ENCODE measurements at places on chromosomes 6 and 20.

DNA sequence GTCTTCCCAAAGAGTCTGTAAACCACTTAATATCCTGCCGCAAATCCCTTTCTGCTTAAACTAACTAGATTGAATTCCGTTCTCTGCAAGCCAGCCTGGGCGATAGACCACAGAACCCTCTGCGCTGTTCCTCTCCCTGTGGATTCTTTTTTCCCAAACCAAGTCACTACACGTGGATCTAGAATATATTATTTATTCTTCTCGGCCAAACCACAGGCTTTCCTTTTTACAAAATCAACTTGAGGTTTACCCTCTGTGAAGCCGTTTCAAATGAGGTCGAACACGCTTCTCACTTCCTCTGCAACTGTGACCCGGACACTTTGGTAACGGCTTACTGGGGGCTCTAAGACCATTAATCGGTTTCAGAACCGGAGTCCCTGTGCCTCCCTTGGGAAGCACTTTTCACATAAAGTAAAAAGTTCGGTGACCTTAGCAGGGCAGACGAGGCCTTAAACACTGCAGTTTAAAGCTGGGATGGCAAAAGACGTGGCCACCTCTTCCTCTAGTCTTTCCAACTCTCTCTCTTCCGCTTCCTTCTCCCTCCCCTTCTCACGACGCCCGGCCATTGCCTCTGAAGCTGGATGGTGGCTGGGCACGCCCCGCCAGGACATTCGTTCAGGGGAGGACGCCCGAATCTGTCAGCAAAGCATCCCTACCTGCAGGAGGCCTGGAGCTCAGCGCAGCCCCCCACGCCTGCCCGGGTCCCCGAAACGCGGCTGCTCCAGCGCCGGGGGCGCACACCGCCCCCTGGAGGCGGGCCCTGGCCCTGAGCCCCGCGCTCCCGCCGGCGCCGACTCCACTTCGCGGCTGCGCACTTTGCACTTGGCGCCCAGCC lies 55.0 kb upstream of the FOXC1 start:
- no peak for DNase-seq

GRCh38 chr6:147347882-147348575 lies 143.8 kb downstream of the STXBP5 start:
- DNase-seq: no peak

- no peak for DNase-seq
These were observed 184.2 kb downstream of the KHDC1L start for GRCh38 chr6:73041051-73041450.

DNA sequence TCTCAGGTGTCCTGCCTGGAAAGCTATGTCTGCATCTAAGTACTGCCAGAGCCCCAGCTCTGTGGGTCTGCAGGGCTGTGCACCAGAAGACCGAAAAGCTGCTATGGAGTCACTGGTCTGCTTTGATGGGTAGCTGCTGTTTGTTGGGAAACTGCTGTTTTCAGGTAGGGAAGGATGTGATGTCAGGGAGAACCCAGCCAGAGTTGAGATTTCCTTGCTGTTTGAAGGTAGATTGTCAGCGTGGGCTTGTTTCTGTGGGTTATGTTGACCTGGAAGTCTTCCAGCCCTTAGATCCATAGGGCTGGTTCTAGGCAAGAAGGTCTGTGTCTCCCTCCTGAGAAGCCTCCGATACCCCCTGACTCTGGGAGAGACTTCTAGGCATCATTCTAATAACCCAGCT lies 12.2 kb upstream of the SHLD1 start:
- DNase-seq: no peak

- no peak for DNase-seq
These were observed 295.6 kb upstream of the PLN start for GRCh38 chr6:118252474-118252873.

GRCh38 chr6:19024737-19025136 lies 637.6 kb downstream of the RNF144B start:
- no peak for DNase-seq

DNA sequence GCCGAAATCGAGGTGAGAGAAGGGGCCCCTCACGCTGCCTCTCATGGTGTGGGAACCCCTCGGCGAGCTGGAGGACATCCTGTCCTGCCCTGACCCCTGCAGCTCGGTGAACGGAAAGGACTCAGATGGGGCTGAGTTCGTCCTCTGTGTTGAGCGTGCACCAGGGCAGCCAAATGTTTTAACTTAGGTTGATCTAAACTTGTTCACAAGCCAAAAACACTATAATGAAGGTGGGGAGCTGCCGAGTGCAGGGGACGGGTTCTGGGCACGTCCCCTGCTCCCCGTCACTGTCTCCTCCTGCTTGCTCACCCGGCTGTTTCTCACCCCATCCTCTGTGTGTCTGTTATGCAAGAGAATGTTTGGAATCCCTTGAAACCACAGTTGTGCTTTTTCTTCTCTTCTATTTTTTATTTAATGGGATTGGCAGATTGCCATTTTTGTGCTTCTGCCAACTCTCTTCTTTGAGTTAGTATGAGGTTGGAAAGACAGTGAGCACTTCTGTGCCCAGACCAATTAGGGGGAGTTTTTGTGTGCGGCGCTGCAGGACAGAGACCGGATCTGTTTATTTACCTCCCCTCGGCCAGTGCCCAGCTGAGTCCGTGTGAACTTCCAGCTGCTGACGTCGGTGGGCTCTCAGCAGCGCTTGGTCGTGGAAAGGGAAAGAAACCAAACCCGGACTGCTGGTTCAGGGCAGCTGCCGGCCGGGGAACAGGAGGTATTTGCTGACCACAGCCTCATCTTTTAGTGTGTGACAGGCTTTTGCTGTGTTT lies 158.1 kb downstream of the DTNBP1 start:
- DNase-seq: peak; percentile 98

DNA sequence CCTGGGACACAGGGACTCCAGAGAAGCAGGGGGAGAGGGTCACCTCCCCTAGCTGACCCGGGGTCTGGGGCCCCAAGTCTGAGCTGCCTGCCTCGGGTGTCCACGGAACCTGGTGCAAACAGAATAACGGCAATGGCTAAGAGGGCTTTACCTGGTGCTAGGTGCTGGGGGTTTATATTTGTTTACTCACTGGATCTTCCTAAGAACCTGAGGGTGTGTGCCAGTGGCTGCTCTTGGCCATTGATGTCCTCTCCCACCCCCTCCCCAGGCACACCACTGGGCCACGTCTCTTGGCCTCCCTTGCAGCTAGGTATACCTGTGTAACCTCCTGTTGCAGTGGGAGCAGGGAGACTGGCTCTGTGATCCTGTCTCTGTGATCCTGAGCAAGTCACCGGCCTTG lies 157.9 kb upstream of the MLN start:
- no peak for DNase-seq

DNA sequence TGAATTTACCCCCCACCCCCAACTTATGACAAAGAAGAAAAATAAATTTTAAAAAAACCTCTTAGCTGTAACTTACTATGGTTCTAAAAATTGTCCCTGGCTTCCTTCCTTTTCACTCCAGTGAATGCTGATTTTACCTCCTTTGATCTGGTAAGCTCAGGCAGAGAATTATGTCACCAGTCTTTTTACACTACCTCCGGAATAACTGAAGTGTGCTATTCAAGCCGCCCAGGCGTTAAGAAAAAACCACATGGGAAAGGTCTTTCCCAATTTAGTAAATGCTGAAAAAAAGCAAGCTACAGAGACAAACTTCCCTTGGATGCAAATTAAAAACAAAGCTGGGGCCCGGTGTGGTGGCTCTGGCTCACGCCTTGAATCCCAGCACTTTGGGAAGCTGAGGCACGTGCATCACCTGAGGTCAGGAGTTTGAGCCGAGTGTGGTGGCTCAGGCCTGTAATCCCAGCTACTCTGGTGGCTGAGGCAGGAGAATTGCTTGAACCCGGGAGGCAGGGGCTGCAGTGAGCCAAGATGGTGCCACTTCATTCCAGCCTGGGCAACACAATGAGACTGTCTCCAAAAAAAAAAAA lies 12.4 kb downstream of the SNX5 start:
- no peak for DNase-seq

GRCh38 chr6:49326347-49326746 lies 136.7 kb downstream of the MMUT start:
- peak; percentile 41 for DNase-seq

- no peak for DNase-seq
These were observed 64.8 kb downstream of the CARMIL1 start for GRCh38 chr6:25343984-25344383.

DNA sequence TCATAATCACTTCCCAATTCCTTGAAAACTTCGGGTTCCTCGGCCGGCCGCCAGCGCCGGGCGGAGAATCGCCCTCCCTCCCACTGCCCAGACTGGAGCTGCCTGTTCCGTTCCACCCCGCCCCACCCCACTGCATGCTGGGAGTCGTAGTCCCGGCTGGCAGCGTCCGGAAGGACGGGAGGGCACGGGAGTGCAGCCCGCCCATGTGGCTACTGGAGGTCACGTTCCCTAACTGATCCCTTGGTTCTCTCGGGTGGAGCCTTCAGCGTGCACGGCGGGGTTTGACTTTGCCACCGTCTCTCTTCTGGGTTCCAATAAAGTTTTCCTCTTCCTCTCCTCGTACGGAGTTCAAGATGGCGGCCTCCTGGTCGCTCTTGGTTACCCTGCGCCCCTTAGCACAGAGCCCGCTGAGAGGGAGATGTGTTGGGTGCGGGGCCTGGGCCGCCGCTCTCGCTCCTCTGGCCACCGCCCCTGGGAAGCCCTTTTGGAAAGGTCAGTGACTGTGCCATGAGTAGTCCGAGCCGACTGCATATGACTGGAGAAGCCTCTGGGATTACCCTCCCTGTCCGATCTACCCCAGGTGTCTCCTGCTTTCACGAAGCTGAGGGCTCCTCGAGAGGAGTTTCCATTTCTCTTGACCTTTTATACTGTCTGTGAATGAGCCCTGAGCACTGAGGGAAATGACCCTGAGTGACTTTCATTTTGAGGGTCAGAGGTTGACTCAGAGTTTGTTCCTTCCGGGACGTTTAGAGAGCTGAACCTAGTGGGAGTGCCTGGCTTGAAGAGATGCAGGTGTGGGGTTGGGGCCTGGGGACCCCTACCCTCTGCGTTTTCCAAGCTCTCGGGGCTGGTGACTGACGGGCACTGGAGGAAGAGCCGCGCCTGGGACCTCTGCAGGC lies at the start of gene AFG1L:
AFG1L (plus strand) TSS at position 328 of the 899 bp plus-strand sequence; CDS start at position 354, 26 bp downstream.
- DNase-seq: peak; percentile 55

DNA sequence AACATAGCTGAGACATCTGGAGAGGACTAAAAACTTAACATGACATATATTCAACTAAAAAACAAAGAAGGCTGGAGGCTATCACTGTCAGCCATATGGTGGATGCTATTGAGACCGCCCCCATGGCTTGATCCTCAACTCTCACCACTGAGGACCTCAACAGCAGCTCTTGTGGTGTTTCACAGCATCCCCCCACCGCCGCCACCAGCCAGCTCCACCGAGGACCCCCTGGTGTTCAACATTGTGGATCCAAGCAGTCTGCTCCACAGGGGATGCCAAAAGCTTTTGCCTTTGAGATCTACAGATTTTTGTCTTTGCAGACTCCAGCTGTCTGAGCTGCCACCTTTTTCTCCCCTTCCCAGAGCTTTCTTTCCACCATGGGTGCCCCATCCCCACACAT lies 64.6 kb downstream of the NUS1 start:
- no peak for DNase-seq

DNA sequence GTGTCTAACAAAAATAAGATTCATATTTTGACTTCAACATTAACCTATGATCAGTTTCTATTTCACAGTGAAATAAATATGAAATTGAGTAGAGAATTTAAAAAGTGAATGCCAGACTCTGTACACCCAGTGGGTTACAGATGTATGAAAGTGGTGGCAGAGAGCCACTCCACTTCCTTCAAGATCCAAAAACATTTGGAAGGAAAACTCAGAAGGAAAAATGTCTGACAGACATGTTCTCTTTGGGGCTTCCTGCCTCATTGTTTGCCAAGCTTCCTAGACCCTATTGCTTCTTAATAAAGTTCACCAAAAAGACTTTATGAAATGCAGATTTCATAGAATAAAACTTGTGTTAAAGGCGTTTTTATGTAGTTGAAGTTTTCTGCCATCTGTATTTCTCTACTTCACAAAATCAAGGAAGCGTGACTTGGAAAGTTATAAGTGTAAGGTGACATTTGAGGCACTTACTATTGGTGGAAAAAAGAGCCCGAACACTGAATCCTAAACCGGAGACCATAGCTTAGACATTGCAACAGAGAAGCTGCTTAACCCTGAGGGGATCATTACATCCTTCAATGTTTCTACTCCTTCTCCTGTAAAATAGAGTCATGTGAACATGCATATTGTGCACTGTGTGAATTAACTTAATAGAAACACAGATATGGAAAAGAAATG lies 12.8 kb downstream of the HMGCLL1 start:
- DNase-seq: no peak

- DNase-seq: peak; percentile 38
These were observed 49.4 kb downstream of the DTD1 start for GRCh38 chr20:18637224-18637623.

DNA sequence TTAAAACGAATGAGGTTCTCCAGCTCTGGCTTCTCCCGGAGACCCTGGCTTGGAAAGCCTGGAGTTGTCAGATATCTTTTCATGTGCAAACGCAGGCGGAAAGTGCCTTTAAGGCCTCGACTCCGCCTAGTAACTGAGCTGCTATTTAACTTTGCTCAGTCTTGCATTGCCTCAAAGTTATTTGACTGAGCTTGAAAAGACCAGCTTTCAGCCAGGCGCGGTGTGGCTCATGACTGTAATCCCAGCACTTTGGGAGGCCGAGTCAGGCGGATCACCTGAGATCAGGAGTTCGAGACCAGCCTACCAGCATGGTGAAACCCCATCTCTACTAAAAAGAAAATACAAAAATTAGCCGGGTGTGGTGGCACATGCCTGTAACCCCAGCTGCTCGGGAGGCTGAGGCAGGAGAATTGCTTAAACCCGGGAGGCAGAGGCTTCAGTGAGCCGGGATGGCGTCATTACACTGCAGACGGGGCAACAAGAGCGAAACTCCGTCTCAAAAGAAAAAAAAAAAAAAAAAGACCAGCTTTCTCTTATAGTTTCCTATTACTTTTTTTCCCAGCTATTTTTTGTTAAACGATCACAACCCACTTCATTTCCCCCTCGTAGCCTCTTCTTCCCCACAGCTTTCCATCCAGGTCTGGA lies 1.9 kb downstream of the GCNT2 start:
- no peak for DNase-seq

DNA sequence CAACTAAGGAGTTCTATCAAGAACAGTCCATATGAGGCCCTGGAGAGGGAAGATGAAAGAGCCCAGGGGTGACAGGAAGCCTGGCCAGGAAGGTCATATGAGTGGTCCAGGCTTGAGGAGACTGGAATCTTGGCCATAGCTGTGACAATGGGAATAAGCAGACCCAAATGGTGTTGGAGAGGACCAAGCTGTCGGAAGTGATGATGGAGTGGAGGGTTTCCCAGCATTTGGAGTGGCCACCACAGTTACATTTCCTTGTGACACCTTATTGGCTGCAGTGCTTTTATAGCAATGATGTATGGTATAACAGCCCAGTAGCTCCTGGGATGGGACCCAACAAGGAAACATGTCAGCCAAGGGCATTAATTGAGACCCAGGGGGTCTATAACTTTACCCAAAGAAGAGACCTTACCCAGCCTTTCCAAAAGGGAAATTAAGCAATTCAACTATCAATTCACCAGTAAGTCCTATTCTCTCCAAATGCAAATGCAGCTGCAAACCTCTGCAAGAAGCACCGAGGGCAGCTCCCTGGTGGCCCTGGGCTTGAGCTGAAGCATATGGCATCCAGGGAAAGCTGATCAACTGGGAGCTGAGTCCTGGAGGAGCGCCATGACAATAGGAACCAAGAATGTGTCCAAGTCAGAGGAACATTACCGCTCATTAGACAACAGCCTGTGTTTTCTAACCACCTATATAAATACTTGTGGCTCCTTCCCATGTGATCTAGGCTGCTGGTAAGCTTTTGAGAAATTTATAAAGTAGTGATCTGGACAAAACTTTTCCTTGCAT lies 219.4 kb downstream of the SOD2 start:
- no peak for DNase-seq
